ENCODE measurements at places on chromosomes 3 and 15.

DNA sequence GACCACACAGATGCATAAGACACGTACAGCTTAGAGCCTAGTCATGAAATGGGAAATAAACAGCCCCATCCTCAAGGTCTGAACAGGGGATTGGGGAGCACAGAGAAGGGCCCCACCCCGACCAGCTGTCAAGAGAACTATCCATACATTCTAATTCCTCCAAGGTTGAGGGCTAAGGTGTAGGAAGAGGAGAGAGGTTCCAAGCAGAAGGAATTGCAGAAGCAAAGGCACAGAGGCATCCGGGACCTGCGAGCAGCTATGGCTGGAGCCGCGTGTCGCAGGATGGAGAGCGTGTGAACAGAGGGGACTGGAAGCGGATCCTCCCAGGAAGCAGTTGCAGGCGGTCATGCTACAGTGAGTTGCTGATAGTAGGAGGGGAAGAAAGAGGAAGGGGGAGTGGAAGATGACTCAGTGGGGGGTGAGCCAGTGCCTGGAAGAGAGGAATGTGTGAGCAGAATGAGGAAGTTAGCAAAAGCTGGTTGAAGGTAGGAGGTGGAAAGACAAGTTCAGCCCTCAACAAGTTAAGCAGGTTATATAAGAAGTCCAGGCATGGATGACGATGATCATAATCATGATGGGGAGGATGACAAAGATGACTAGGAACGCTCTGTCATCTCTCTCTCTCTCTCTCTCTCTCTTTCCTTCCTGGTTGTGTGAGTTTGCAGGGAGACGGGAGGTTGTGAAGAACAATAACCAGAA lies 89.7 kb downstream of the LIPC start:
- no peak for DNase-seq

DNA sequence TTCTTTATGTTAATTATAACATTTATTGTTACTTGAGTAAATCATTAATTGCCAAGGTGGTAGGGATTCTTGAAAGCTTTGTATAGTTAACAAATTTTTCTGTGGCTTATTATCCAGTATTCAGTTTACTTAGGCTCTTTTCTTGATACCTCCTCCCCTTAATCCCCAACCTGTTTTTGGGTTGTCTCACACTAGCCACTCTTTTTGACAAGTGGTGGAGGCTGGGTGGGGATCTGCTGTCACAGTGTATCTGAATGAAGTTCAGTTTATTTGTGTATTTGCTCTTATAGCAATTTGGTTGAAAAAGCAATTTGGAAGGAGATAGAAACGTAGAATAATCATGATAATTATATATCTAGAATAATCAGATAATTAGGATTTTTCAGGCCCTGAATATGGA lies 43.8 kb downstream of the STT3B start:
- no peak for DNase-seq

DNA sequence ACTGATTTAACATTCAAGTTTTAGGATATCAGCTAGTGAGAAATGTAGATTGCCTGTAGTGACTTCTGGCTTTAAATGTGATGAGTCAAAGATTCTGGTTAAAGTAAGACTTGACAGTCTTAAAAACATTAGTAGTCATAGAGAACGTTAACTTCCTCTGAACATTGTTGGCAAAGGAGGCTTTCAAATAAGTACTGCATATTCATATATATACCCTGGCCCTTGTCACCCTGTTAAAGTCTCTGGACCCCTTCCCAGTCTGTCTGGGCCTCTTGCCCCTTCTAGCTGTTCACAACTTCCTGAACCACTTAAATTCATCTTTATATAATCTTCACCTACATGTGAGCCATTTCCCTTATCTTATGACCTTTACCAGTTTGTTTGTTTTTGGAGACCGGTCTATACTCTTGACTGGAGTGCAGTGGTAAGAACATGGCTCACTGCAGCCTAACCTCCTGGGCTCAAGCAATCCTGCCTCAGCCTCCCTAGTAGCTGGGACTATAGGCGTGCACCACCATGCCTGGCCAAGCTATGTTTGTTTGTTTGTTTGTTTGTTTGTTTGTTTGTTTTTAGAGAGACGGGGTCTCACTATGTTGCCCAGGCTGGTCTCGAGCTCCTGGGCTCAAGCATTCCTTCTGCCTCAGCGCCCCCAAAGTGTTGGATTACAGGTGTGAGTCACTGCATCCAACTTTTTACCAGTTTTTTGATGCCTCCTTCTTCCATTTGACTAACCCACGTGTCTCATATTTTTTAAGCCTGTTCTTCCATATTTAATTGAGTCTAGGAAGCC lies 64.4 kb upstream of the CRTC3 start:
- DNase-seq, result no peak

DNA sequence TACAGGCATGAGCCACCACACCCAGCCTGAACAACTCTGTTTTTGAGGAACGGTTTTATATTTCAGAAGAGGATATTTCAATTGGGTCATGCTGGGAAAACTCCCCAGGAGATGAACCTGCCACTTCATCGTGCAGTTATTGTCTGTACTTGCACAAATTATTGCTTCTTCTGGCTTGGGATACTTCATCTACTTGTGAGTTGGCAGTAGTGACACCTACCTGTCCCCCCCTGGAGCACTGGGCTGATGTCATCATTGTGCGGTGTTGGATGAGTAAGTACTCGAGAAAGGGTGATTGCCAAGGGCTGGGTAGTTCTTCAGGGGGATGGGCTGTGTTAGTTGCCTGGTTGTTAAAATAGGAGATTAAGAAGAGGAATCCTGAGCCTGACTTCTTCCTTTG lies 85.1 kb upstream of the SAMMSON start:
- no peak for DNase-seq
